Kidney (tissue), 22 donors: ENCODE measurements at places on chromosomes 6 and 20. TPM values are rescaled to one million over a fixed set of nuclear protein-coding genes. Genes with fewer than 3 reads are reported as not detected.

GRCh38 chr20:63941282-63942081 lies 14.7 kb downstream of the UCKL1 start:
- DNase-seq, result peak; percentile 92

DNA sequence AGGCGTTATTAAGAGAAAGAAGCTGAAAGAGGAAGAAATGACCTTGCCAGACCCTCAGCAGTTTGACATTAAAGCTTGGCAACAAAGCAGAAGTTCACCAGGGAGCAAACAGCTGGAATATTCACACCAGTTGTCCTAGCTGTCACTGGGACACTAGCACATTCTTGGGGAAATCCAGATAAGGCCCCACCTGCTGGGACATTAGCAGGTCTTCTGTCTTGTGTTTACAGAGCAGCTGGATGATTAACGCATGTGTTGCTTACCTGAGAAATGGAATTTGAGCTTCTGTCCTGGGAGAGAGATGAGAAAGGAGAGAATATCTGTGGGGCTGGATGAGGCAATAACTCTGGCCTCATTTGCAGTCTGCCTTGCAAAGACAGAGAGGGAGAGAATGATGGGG lies 137.6 kb upstream of the RIN2 start:
- DNase-seq, result no peak

GRCh38 chr20:64241061-64241460 lies 14.5 kb upstream of the PCMTD2 start:
- DNase-seq, result peak; percentile 31

GRCh38 chr6:25755483-25755882 lies 941 bp downstream of the SLC17A4 start:
- DNase-seq, result no peak

The SCRT2 gene
- polyA plus RNA-seq, result not detected

GRCh38 chr6:43951756-43952675 lies 175.2 kb downstream of the MRPL14 start:
- no peak for DNase-seq

DNA sequence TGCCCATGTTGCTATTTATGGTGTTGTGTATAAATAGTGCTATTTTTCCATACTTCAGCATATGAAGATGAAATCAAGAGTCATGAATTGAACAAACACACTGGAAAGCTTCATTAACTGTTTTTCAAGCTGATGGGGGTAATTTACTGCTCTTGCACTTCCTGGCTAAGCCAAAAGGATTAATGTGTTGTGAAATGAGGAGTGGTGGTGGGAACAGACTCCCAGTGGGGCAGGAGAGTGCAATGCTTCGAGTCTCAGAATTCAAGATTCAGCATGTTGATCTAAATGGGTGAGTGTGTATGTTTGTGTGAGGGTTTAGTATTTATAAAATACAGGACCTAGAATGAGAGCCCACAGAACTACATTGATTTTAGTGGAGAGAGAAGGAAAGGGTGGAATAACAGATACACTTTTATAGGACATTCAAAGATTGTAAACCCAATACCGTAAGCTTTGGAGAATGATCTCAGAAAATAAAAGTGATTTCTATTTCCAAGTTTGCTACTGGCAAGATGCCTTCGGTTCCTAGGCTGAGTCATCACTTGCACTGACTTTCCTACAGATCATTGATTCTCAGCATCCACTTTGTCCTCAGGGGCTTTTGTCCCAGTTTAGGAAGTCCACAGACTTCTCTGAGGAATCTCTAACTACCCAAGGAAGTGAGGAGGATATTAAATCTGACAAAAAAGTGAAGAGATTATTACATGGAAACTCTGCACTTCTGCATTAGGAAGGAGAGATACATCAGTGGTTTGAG lies 303.6 kb downstream of the TRDN start:
- DNase-seq, result no peak

GRCh38 chr6:13336553-13336952 lies 8.2 kb upstream of the TBC1D7 start:
- DNase-seq, result peak; percentile 80

DNA sequence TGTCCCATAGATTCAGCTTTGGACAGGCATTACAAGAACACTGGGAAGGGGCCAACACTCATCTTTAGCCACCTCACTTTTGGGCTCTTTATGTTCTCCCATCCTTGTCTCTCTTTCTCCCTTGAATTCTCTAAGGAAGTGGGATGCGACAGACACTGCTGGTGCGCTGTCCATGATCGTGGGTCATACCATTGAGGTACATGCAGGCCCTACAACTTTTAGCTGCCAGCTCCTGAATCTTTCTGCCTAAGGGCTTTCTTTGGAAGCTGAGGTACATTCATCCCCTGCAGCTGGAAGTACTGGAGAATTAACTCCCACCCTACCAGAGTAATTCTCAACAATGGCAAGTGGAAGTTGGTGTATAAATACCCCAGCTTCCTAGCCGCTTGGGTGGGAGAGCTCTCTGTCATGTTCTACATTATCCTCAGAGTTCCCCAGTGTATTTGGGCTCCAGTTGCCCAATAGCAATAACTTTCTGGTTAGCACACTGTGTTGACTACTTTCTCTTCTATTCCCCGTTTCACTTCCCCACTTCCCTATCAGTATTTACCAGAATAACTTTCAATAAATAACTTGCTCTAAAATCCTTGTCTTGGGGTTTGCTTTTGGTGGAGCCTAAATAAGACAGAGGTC lies 309.4 kb upstream of the RNF24 start:
- DNase-seq, result no peak
